Fibroblast of skin of back (primary cell): ENCODE measurements at places on chromosomes 4 and X.

- peak; percentile 58 for DNase-seq
Measured at GRCh38 chrX:121389976-121390714, 342.7 kb downstream of the GLUD2 start.

DNA sequence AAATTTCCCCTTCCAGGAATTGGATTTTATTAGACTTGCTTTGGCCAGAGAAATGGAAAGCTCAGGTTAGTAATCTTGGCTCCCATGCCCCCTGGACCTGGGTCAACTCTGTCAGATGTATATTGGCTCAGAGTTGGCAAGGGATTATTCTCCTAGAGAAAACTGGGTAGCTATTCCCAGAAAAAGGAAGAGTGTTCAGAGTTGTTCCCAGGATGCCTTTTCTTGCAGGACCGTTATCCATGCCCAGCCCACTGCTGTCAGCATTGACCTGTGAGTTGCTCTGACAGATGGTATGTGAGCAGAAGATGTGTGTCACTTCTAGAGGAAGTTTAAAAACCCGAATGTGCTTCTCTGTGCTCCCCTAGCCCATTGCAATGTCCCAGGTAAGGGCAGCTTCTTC lies 509.9 kb upstream of the ZFP42 start:
- DNase-seq, result no peak

- peak; percentile 4 for DNase-seq
Measured at GRCh38 chrX:47283015-47283771, 50.4 kb downstream of the USP11 start.

DNA sequence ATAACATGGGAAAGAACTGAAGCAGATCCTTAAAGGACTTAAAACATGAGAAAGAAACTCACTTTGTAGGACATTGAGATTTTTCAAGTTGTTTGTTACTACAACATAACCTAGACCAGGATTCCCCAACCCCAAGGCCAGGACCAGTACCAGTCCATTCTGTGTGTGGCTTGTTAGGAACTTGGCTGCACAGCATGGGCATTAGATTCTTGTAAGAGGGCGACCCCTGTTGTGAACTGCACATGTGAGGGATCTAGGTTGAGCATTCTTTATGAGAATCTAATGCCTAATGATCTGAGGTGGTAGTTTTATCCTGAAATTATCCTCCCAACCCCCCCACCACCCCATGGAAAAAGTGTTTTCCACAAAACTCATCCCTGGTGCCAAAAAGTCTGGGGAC lies 566.1 kb downstream of the KCTD8 start:
- DNase-seq, result no peak

GRCh38 chr4:87442889-87443288 lies 20.5 kb downstream of the NUDT9 start:
- no peak for DNase-seq

GRCh38 chrX:75061701-75062100 lies 94.4 kb downstream of the ABCB7 start:
- no peak for DNase-seq

GRCh38 chr4:37537484-37537883 lies 148.7 kb downstream of the RELL1 start:
- DNase-seq, result no peak

- DNase-seq, result peak; percentile 62
Measured at GRCh38 chr4:19309378-19309777, 942.3 kb upstream of the SLIT2 start.

- no peak for DNase-seq
Measured at GRCh38 chrX:64842492-64842891, 133.8 kb downstream of the ZC4H2 start.
